ENCODE measurements at places on chromosomes 5 and 9. TPM values are rescaled to one million over a fixed set of nuclear protein-coding genes. Genes with fewer than 3 reads are reported as not detected.

Gene PDLIM4
- 19.6 TPM for total RNA-seq

Gene MLANA
- not detected for total RNA-seq

Gene DPYSL3
- total RNA-seq = 78.0 TPM

Gene SIT1
- total RNA-seq = 5.2 TPM

Gene COL5A1
- 13.3 TPM for total RNA-seq

DNA sequence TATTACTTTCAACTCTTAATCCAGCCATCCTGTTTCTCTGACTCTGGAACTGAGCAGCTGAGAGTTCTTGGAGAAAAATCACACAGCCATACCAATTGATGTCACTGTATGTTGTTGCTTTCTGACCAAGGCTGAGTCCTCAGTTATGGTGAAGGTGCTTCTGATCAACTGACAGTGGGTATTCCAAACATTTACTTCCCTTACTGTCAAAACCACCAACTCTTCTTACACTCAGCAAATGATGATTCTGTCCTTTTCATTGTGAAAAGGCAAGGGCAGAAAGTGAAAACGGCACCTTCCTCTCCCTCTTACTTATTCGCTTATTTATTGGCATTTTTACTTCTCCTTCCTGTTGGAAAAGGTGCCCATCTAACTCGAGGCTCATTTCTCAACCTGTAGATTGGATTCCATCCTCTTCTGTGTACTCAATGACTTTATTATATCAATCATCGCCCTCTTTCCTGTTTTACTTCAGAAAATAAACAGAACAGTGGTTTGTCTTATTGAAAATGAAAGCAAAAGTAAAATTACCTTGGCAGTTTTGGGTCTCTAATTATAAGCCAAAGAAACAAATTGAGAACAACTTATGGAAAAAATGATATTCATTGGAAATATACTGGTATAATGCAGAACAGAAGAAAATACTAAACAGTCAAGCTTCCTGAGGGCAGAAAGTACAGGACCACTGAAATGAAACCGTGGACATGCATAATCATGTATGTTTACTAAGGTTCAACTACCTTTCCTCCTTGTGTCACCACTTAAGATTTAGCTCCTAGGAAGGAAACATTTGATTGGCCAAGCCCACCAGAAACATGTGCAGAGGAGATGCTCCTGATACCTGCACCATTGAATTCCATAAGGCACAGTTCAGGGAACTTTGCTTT lies 104.5 kb upstream of the CHD1 start:
- no peak for DNase-seq

DNA sequence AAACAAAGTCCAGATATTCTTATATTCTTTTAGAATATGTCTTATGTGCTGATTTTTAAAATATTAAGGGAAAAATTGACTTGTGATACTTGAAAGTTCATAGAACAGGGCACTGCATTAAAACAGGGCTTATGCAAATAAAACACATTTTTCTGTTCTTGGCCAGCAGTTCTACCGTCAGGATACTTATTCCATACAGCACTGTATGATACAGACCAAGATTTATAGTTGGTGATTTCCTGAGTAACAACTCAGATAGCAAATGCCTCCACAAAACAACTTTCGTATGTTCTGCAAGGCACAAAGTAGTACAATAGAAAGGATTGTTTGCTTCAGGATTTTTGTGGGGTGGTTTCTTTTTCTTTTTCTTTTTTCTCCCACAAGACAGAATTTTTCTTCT lies 70.0 kb downstream of the F2RL2 start:
- no peak for DNase-seq

DNA sequence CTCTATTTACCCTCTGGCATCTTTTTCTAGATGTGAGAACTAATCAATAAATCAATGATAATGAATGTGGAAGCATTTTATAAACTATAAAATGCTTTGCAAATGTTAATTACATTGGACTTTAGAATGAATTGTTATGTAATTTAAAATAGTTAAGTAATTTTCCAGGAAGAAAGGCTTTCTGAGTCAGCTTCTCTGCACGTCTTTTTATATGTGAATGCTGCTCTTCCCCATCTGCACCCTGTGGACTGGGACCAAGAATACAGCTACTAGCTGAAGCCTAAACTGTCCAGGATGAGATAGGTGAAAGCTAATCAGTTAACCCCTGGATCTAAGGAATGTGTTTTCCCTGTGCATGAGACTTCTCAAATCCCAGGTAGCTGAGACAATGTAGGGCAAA lies 292.9 kb downstream of the NR3C1 start:
- DNase-seq = no peak

- no peak for DNase-seq
These were observed 79.2 kb downstream of the BOD1 start for GRCh38 chr5:173537228-173537627.

DNA sequence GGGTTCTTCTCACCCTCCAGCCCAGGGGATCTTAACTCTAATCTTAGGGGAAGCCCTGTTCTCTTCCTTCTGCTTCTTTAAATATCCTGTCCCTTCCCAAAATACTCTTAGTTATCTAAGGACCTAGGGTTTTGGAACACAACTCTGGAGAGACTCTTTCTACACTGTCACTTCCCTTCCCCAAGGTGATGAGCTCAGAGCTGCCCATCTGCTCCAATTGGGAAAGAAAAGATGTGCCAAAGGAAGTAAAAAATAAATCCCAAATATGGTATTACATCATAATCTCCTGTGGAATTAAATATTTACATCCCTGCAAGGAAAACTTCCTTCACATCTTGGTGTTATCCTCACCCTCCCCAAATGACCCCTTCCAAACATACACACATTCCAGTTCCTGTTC lies 291.2 kb downstream of the EPB41L4A start:
- DNase-seq = no peak

Data from omental fat pad (tissue), 4 donors.